Occipital lobe (tissue), 3 donors: ENCODE measurements at places on chromosomes 3 and 15. TPM values are rescaled to one million over a fixed set of nuclear protein-coding genes. Genes with fewer than 3 reads are reported as not detected.

NR1I2 gene
- total RNA-seq: 0.16 TPM

DNA sequence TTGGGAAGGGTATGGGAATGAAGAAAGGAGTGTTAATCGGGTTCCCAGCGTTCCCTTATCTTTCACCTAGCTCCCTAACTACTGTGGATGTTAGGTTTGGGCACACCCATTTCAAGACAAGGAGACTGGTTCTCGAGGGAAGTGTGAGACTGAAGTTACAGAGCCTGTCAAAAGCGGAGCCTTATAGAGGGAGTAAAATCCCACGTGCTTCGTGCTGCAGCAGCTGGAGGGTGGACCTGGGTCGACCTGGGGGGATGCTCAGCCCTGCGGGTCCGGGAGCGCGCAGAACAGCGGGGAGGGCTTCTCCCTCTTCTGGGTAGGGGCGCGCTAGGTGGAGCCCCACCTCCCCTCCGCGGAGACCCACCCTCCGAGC is 314 bp upstream of the TMED3 start:
- no peak for DNase-seq

GRCh38 chr3:81938681-81939080 is 177.2 kb upstream of the GBE1 start:
- DNase-seq: no peak

DNA sequence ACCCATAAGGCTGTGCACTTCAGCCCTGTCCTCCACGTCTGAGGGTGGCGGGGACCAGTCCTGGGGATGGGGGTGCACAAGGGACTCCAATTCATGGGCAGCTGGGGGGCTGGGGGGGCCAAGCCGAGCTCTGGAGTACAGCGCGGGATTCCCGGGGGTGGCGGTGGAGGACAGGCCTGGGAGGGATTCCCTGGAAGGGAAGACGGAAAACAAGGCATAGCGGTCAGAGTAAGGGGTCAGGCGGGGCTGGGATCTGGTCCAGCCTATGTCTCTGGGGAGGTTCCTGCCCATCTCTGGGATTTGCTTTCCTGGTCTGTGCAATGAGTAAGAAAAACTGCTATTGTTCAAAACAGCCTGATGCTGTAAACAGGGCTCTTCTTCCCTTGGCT is 8.1 kb upstream of the IGDCC3 start:
- DNase-seq: no peak

DNA sequence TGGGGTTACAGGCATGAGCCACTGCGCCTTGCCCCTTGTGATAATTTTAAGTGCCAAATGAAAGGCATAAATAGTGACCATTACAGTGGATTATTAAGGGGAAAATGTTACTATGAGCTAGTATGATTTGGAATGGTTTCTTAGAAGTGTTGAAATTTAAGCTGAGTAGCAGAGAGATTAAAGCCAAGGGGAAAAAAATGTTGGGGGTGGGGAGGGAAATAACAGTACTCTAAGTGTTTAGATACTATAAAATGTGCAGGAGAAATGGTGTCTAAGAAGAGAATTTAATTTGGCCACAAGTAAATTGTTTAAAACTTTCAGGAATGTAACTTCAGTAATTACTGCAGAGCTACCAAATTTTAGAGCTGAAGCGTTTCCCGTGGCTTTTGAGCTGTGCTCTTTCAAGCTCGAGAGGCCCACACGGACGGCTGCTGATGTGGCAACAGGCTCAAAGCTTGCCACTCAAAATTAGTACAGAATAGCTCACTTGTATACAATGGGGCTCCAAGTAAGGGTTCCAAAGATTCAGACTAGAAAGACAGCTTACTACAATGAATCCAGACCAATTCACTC is 23.9 kb upstream of the SLC12A8 start:
- no peak for DNase-seq

GRCh38 chr3:55416331-55416821 is 70.7 kb downstream of the WNT5A start:
- no peak for DNase-seq

CLDN16 gene
- under 0.01 TPM for total RNA-seq

DNA sequence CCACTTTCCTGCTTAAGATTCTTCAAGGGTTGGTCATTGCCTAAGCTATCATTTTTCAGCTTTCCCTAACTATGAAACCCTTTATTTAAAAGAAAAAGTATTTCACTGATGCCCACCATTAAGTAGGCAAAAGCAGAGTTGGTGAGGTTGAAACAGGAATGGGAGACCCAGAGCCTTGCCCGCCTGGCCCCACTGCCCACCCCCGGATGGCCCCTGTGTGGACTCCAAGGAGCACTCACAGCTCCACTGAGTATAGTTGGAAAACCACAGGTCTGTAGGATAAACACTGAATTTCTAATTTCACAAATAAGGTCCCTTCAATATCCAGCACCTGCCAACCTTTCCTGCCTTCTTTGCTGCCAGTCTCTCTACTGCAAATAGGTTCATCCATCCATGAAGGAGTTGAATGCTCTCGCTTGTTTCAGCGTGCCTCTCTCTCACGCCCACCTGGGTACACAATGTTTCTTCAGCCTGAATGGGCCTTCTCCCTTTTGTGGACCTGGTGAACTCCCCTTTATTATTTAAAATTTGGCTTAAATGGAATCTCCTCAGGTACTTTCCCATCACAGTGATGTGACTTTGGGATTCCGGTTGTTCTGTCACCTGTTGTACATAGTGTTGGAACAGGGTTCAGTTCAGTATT is 8.7 kb upstream of the ACAP2 start:
- no peak for DNase-seq

GRCh38 chr3:140736863-140737460 is 59.1 kb downstream of the TRIM42 start:
- DNase-seq: no peak

GRCh38 chr3:17013571-17013970 is 128.8 kb downstream of the PLCL2 start:
- no peak for DNase-seq

DNA sequence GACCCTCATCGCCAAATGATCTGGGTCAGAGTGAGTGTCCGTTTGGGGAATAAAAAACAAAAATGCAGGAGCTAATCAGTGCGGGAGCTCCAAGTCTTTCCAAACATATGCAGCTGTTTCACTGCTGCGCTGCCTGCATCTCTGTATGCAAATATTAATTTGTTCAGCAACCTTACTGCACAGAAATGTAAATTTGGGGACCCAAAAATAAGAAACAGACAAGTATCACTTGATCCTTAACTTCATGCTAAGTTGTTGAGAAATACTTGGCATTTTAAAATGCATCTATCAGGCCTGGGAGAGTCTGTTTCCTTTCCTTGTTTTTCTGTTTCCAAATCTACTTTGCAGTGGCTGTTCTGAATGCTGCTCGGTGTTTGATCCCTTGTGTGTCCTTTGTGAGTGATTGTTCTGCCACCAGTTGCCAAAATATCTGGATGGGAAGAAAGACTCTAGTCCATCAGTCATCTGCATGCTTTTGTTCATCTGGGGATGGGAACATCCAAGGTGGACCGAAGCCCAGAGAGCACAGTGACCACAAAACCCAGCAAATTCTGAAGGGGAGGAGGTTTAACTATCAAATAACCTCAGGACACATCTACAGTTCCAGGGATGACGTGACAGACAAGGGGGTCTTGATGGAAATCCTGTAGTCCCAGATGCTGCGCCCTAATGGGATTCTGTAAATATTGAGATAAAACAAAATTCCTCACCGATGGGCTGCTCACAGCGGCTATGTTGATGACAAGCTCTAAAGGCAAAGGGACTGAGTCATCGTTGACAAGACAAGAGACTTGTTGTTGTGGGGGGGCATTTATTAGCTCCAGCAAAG is 199.5 kb upstream of the WNT5A start:
- no peak for DNase-seq

GRCh38 chr3:114660124-114660523 is 366.3 kb downstream of the TIGIT start:
- no peak for DNase-seq

DNA sequence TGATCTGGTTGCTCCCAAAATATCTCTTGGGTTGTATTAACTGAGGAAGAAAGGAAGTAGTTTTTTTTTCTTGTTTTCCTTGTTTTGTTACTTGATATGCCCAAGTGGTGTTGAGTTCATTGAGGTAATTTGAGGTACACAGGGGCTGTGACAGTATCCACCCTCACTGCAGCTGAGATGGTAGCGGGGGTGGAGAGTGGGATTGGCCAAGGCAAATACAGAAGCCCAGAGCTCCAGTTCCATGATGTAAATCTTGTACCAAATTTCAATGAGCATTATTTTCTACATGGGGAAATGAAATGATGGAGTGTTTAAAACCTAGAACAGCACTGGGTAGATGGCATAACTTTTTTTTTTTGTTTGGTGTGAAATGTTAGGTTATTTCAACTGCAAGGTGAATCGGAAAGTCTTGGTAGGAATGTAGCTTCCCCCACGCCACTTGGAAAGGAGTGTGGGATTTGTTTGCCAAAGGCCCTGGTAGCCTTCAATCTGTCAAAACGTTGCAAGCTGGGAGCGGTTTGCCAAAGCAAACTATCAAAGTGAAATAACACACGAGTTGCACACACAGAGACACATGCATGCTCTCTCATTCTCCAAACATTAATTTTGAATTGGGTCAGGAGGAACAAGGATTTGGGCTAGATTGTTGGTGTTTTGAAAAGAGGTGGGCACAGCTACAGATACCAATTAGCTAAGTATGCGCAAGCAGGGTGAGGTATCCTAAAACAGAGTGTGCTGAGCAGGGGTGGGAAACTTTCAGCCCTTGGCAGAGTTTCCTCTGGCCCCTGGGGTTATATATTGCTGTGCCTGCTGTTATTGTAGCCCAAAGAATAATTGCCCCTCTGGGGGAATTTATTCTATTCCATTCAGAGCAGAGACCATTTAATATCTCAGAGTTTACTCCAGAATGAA is 34.6 kb downstream of the THSD4 start:
- DNase-seq: no peak

DNAH1 gene
- 1.6 TPM for total RNA-seq

GRCh38 chr3:184236636-184237035 is 7.3 kb downstream of the VWA5B2 start:
- DNase-seq: no peak

DNA sequence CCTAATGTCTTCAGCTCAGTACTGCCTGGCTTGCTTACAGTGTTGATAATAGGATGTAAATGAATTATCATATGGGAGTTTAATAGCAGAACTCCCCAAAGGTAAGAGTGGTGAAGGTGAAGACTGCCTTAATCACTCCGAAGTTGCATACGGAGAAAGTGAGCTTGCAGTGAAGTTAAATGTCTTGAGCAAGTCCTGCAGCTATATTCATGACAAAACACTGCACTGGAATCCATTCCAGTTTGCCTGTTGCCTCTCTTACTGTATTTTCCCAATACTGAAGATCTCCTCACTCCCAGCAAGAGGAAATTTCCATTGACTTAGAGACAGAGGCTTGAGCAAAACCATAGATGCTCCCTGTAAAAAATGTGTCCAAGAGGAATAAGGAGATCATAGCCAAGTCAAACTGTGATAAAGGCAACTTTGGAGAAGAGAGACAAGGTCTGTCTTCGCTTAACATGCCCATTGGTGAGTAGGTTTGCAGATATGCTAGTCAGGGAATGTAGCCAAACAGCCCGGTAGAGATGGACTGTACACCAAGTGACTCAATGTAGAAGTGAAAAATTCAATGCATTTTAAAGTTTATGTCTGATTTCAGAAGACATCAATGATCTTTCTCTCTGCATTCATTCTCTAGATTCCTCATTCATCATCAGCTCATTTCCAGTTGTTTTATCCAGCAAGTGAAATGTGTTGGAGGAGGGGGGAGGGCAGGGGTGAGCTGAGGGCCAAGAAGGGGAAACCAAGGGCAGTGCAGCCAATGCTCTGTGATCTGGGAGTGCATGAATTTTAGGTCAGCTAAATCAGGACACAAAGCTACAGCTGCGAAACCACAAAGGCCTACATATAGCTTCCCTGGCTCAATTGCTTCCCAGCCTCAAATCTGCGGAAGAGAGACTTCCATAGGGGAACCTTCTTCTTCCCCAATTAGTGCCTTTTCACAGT is 667.1 kb upstream of the NR2F2 start:
- no peak for DNase-seq

ISG20 gene
- total RNA-seq: not detected

- no peak for DNase-seq
Observed at GRCh38 chr3:4376499-4376898, 73.3 kb downstream of the SETMAR start.

WDR93 gene
- total RNA-seq: 0.31 TPM

NR2F2 gene
- 4.1 TPM for total RNA-seq

DNA sequence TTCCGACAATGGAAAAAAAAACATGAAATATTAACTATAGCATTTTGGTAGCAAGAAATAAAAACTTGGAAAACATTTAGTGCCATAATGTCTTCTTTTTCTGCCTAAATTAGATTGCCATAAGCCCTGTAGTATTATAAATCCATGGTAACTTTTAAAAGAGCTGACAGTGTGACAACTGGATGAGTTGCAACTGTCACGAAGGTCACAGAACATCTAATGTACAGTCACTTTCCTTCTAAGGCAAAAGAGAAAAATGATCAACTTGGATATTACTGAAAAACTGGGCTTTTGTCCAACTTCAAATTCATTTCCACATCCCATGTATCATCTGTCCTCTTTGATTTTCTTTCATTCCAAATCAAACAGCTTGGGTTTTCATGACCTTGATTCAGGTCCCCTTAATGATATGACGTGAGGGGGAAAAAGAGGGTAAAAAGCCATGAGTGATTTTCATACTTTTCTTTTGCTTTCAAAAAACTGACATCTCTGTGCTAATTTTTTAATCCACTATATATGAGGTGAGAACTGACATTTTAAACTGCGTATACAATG is 602 bp downstream of the CPB1 start:
- DNase-seq: no peak

GRCh38 chr3:106423321-106424225 is 554.8 kb upstream of the CBLB start:
- no peak for DNase-seq

DNA sequence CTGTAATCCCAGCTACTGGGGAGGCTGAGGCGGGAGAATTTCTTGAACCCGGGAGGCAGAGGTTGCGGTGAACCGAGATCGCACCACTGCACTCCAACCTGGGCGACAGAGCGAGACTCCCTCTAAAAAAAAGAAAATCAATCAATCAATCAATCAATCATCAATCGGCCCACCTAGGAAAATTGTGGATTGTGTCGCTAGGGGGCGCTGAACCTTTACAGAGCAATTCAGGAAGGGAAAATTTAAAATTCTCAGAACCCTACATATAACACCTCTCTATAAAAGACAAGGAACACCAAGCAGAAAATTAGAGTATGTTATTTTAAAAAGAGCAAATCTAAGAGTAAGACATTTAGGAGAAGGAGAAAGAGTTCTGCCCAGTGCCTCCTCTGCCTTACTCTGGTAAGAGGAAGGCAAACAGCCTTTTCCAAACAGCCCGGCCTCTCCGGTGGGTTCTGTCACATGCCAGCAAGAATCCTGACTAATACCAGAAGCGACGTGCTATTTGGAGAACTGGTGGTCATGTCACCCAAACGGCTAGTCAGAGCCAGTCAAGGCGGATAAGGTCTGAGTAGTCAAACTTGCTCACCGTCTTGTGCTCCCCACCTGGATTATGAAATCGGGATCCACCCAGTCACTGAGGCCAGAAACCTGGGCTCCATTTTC is 22.3 kb upstream of the SMCO1 start:
- no peak for DNase-seq

PAQR9 gene
- 0.94 TPM for total RNA-seq

DNA sequence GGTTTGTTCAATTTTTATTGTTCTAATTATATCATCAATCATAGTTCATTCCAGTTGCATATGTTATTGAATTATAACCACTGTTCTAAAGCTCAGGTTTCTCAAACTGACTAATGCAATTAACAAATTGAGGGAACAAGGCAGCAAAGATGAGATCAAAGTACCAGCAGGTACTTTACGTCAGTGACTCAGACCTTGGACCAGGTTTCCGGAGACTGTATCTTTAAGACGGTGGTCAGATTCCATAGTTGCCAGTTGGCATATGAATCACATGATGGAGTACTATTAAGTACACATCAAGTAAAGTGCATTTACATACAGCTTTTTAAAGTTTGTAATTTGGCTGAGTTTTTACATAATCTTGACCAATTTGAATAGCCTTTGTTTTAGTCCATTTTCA is 583.6 kb upstream of the ROBO2 start:
- DNase-seq: no peak

EIF2A gene
- total RNA-seq: 268 TPM
